ENCODE measurements at places on chromosomes 16 and 17.

- DNase-seq, result no peak
These were observed 40.4 kb downstream of the AKAP1 start for GRCh38 chr17:57125406-57125805.

- DNase-seq, result no peak
These were observed 4.4 kb downstream of the LGALS9 start for GRCh38 chr17:27635275-27635823.

GRCh38 chr16:16021988-16022682 is 72.7 kb downstream of the ABCC1 start:
- peak; percentile 99 for DNase-seq

DNA sequence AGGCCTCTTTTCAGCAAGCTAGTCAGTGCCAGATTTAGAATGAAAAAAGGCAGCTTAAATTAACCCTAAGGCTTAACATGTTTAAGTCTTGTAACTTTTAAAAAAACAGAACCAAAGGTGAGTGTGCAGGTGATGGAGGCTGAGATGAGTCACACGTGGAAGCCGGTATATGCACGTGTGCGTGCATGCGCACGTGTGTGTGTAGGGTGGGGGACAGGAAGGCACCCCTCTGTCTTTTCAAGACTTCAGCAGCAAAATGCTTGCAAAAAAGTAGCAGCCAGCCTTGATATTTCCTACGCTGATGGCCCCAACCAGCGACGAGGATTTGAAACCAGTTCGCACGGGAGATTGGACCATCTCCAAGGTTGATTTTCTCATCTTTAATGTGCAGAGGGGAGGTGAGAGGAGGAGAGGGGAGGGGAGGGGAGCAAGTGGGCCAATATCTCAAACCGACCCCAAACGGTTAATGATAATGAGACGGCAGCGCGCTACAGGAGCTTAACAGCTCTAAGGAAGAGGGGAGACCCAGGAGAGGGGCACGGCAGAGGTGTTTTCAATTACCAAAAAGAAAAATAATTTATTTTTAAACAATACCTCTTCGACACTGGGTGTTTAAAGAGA is 154.7 kb downstream of the ZNF423 start:
- no peak for DNase-seq

DNA sequence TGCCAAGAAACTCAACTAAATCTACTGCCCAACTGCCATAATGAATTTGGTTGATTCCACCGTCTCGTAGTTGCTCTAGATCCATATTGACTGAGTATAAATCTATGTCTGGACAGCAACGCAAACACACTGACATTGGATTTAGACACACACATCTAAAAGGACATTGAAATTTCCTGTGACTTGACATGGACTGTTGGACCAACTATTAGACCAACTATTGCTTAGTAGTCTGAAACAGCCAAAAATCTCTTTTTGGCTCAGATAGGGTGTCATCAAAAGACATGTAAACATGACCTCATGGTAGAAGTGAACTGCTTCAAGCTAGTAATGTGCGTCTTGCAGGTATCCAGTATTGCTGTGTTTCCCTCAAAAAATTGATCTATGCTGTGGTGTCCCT is 31.3 kb downstream of the KIAA0513 start:
- no peak for DNase-seq
